ENCODE measurements at places on chromosomes 3 and 15.

DNA sequence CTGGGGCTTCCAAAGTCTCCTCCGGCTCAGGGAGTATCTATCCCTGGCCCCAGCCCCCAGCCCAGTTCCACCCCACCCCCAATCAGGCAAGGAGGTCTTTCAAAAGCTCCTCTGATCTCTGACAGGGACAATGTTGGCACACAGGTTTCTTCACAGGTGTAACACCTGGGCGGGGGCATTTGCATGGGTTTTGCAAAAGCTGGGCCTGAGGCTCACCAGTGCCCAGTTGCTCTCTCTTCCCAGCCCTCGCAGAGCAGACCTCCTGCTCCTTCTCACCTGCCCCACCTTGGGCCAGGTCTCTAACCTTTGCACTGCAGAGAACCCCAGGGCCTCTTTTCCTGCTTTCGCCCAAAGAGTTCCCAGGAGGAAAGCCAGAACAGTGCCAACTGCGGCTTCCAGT lies 8.6 kb upstream of the CSK start:
- DNase-seq, result no peak

DNA sequence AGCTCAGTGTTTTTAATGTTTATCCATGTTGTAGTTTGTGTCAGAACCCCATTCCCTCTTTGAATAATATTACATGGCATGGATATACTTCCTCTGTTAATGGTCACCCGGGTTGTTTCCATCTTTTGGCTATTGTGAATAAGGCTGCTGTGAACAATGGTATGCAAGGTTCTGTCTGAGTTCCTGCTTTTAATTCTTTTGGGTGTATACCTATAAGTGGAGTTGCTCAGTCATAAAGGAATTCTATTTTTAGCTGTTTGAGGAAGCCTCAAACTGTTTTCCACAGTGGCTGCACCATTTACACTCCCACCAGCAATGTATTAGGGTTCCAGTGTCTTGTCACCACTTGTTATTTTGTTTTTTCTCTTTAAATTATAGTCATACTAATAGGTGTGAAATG lies 99.6 kb downstream of the SLC25A26 start:
- no peak for DNase-seq

GRCh38 chr15:78540871-78541743 lies 863 bp downstream of the PSMA4 start:
- no peak for DNase-seq

GRCh38 chr15:82595766-82596165 lies 51.4 kb downstream of the CPEB1 start:
- no peak for DNase-seq

- peak; percentile 51 for DNase-seq
Observed at GRCh38 chr3:57079474-57079831, 19.0 kb downstream of the SPATA12 start.

Measured in ureter (tissue), 1 donor.